Activated CD4-positive, alpha-beta T cell treated with anti-CD3 and anti-CD28 coated beads for 48 hours (primary cell): ENCODE measurements at places on chromosomes 5 and 9.
A peak's percentile ranks its signal among the peaks of the same experiment; 100 is the strongest.

DNA sequence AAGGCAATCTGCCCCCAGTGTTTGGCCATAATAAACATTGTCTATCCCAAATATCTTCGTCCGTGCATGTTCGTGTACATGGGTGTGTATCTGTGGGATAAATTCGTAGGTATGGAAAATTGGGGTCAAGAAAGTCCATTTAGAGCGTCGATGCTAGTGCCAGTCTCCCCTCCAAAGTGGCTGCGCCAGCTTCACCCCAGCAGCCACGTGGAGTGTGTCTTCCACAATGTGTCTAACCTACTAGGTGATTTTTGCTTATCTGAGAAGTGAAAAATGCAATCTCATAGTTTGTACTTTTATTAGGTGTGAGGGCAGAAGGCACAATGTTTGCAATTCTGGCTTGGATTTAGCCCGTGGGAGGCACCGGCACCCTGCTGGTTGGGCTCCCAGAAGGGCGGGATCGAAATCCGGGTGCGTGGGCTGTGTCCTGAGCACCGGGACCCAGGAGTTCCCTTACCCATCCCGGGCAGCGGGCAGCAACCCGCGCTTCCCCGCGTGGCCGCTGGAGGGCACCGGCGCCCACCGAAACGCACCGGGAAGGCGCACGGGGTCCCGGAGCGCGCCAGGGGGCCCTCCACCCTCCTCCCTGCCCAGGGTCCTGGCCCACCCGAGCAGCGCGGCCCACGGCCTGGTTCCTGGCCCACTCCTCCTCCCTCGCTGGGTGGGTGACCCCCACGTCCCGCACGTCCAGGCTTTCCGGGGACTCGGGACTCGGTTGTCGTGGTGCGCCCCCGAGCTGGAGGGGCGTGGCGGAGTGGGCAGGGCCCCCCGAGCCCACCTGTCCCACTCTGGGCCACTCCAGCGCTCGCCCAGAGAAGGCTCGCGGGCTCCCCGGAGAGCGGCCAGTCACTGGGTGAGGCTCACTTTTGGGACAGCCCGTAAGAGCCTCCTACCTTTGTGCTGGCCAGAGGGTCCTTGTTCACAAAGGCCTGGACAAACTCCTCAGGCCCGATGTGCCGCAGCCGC is 55.4 kb upstream of the RNF130 start:
- peak; percentile 57 for DNase-seq

DNA sequence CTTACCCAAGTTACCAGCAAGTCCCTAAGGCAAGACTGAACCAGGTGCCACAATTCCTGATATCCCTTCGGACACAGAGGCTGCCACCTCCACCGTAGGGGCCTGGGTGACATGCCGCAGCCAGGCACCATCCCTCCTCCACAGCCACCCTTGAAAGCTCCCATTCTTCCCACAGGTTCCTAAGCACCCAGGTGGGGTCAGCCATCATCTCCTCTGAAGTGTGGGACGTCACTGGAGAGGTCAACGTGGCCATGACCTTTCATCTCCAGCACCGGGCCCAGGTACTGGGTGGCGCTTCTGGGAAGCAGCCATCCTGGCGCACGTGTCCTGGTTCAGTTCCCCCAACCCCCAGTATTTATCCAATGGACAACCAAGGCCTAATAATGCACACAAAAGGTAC is 8.2 kb downstream of the ADGRD2 start:
- DNase-seq: no peak

DNA sequence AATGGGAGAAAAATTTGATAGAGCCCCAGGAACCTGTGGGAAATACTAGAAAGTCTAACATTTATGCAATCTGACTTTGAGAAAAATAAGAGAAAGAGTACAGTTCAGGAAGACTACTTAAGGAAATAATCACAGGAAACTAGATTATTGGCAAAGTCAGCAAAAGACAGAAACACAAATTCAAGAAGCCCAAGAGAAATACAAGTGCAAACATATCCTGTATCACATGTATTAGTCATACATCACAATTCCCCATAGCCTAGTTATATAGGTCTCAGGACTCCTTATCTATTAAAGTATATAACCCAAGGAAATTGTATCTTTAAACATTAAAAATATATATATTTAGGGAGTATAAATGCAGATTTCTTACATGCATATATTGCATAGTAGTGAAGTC is 100.8 kb downstream of the HOMER1 start:
- DNase-seq: no peak

DNA sequence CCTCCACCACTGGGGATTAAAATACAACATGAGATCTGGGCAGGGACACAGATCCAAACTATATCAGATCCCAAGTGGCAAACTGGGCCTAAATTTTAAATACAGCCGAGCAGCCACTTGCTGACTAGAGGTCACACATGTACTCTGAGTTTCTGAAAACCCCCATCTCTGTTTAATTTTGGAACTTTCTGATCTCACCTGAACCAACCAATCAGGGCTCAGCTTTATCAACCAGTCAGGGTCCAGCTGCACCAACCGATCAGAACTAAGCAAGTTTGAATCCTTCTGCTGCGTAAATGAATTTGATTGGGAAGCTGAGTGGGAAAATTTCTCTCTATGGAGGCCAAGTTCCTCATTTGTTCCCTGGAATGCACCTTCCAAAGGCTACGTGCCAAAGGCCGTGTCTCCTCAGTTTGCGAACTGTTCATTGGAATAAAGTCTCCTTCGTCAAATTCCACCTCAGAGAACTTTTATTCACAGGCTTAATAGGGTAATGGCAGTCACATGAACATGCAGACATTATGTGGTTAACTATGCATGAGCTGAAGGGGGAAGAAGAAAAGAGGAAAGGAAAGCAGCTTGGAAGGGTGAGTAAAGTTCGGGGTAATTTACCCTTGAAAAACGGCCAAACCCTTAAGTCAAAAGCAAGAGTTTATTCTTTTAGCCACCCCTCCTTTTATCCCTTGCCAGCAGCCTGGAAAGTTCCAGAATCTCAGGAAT is 3.7 kb downstream of the CD180 start:
- no peak for DNase-seq

DNA sequence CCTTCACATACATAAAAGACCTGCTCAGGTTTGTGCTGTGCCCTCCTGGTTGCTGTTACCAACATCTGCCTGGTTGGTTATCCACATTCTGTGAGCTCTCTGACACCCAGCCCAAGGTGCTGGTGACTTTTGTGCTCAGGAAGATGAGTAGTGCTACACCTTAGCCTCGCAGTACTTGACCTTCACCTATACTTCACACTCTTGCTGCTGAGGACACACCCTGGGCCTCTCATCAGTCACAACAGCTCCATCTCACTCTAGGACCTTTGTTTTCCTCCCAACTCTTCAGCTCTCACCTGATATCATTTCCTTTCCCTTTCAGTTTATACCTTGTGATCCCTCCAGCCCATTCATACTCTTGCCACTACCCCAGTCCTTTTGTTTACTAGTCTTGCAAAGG is 10.7 kb upstream of the SLC22A5 start:
- DNase-seq: no peak
